ENCODE measurements at places on chromosomes 7 and 10.

DNA sequence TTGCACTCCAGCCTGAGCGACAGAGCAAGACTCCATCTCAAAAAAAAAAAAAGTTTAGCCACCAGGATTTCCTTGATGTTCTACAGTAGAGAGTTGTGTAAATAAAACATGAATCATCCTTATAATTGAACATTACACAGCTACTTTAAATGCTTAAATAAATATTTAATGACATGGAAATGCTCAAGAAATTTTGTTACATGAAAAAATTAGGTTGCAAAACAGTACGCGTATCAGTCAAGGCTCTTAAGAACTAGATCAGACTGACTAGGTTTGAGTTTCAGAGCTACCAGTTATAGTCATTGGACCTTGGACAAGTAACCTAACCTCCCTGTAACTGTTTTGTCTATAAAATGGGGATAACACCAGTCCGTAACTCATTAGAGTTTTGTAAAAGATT lies 38.7 kb upstream of the GSAP start:
- DNase-seq: no peak

- DNase-seq: no peak
Measured at GRCh38 chr10:37734971-37735370, 122.4 kb downstream of the ZNF248 start.

DNA sequence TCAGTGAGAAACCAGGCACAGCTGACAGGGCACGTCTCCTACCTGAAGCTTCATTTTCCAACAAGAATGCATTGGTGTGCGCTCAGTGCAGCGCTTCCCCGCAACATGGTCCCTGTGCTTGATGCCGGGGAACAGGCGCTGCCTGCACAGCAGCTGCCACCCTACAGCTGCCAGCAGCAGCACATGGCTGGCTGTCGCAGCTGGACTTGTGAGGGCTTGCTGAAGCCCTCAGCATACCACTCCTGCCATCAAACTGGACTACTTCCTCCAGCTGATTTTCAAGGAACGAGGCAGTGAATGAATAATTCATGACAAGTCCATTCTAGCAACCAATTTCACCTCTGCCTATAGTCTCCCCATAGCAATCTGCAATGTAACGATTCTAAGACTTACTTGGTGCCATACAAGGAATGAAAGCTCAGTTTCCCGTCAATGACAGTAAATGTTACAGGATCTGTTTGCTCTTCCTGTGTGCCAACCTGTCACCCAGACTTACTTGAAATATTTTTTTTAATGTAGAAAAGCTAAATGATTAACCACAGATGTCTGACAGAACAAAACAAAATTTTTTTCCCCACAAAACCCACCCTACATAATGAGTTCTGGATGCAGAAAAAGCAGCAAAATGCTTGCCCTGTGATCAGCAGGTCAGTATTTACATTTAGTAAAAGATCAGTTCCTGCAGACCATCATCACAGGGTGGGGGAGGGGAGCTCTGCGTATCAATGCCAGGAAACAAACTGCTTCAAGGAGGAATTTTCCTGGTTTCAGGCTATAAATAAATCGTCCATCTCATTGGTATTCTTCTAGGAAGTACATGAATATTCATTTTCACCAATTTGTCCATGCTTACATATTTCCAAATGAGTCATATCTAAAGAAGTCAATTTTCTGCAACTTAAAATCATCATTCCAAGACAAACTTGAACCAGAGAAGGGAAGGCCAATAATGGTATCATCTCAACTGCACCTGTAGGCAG lies 140.6 kb downstream of the ALOX5 start:
- DNase-seq: no peak

DNA sequence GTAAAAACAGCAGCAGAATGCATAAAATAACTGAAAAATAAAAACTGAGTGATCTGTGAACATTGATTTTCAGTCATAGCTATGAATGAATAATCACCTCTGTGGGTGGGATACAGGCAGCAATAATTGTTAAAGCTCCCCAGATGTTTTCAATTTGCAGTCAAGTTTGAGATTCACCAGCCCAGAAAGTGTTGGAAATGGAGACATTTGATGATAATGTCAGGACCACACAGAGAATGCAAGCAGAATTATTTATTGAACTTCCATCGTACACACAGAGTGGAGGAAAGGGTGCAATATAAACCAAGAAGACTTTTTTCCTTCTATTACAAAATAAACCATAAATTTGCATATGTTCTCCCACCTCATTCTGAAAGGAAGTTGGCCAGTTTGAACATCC lies 601.7 kb downstream of the ANKRD7 start:
- no peak for DNase-seq

DNA sequence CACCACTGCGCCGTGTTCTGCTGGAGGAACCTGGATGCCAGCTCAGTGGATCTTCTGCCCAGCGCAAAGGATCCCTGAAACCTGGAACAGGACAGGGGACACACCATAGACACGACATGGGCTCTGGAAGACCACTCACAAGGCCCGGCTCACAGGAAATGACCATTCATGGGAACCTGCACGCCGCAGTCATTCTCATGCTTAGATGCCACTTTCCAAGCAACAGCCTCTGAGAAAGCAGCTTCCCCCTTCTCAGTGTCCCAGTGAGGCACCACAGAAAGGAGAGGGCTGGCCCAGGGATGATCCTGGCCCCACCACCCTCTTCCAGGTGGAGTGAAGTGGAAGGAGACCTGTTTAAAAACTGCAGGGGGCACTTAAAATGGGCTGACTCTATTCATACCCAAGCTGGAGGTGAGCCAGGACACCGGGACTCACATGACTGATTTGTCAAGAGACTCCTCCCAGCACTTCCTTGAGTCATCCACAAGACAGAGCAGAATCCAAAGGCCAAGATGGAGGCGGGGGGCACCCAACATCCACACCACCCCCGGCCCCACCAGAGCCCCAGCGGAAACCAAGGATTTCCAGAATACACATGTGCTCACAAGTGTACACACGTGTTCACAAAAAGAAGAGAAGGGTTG lies 11.2 kb downstream of the CTBP2 start:
- no peak for DNase-seq

- DNase-seq: no peak
Measured at GRCh38 chr10:14380746-14381145, 50.0 kb upstream of the FRMD4A start.

DNA sequence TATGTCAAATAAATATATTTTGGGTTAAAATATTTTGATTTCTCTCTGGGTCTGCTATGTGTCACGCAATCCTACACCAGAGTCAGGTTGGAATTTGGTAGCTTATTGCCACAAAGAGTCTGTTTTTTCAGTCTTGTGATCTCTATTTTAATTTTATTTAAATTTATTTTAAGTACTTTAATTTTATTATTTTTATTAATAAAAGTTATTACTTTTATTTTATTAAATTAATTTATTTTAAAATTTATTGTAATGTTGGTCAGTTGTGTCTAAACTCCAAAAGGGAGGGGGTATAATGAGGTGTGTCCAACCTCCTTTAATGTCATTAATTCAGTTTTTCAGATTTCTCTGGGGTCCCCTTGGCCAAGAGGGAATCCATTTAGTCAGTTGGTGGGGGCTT lies 42.8 kb upstream of the RAB18 start:
- no peak for DNase-seq

DNA sequence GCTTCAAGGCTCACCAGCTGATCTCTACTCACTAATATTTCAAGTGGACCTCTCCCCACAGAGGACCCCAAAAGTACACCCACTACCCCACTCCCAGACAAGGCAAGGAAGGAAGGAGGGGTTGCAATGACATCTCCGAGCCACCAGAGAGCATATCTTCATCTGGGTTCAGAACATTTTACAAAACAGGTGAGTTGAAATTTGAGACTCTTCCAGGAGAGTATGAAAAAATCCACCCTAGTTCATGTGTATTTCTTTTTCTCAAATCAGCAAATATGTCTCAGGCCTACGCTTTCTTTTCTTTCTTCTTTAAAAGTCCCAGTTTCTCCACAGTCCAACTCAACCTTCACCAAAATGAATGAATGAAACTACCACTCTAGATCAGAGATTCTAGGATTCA lies 61.9 kb downstream of the SGMS1 start:
- DNase-seq: no peak

DNA sequence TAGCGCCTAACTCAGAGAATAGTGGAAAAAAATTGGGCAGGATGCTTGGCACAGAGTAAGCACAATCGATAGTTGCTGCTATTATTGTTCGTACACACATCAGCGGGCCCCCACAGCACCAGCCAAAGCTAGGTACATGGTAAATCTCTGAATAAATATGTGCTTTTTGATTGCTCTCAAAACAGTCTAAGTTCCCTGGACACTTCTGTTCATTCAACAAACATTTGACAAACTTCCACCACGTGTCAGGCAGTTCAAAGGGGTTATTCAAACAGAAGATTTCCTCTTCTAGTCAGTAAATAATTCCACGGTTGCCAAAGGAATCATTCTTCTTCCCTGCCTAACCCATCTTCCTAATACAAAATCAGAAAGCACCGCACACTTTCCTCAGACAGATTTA lies 150.8 kb downstream of the DGKI start:
- no peak for DNase-seq

- no peak for DNase-seq
Measured at GRCh38 chr10:95121904-95122303, 52.6 kb upstream of the CYP2C8 start.

DNA sequence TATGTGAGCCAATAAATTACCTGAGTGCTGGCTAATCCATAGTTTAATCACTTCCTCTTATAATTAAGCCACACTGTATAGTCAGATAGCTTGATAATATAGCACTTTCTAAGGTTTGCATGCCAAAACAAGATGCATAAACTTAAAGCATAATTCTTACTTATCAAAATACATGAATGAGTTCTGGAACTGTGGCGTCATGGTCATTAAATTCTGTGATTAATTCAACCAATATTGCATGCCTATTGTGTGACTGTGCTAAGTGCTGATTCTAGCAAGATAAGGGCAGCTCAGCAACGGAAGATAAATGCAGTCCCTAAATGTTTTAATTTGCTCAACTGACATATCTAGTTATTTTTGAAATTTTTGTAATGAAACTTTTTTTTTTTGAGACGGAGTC lies 29.7 kb downstream of the HOXA1 start:
- DNase-seq: no peak

DNA sequence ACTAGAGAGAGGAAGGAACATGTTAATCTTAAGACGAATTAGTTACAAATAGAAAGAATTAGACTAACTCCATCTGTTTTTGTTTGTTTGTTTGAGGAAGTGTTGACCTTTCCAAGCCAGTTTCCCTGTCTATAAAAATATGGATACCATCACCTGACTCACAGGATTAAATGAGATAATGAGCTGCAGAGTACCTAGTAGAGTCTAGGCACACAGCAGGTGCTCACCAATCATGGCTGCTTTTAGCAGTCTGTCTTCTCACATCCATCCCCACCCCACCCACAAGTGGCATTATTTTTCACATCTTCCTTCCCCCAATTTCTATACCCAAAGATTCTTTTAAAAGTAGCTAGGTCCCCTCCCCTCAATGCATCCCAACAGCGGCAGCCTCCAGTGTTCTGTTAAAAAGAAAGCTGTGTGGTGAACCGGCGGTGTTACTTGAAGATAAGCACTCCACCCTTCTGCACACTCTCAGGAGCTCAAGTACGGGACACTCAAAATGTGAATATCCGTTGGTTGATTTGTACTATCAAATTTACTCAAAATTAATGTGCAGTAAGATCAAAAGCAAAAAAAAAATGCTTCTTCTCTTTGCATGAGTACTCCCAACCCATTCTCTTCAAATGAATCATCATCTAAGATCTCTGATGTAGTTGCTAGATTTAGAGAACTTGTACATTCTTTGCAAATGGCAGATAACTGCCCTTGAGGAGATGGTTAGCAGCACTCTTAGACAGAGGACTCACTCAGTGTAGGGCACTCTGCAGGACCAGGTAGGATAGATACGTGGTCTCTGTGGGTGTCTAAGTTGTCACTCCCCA lies 145.4 kb upstream of the ASAH2 start:
- no peak for DNase-seq

DNA sequence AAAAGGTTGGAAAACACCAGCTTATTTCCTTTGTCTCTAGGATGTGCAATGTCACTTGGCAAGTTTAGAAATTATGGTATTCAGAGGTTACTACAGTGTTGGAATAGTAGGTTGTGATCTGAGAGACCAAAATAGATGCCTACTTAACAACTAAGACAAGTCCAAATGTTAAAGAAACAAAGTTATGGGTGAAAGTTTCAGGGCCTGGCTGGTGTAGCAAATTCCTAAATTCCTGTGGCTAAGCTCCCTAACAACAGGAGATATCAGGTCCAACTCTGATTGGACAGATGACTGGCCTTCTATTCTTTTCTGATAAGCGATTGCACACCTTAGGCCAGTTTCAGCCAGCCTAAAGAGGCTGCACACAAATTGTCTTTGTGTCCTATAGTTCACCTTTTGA lies 873.5 kb downstream of the REEP3 start:
- DNase-seq: no peak

GRCh38 chr7:55873765-55874164 lies 11.2 kb upstream of the SEPTIN14 start:
- DNase-seq: no peak

- no peak for DNase-seq
Measured at GRCh38 chr10:367636-368035, 232.4 kb downstream of the ZMYND11 start.

DNA sequence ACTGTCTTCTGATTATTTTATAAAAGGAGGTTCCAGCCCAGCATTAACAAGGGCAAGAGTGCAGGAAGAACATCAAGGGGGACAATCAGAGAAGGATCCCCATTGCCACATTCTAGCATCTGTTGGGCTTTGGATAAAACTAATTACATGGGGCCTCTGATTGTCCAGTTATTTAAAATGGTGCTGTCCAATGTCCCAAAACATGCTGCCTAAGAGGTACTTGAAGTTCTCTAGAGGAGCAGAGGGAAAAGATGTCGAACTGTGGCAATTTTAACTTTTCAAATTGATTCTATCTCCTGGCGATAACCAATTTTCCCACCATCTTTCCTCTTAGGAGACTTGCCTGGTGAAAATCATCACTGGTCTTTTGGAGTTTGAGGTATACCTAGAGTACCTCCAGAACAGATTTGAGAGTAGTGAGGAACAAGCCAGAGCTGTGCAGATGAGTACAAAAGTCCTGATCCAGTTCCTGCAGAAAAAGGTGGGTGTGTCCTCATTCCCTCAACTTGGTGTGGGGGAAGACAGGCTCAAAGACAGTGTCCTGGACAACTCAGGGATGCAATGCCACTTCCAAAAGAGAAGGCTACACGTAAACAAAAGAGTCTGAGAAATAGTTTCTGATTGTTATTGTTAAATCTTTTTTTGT lies 2.3 kb downstream of the IL6 start:
- no peak for DNase-seq

GRCh38 chr7:131385039-131385605 lies 57.4 kb downstream of the MKLN1 start:
- DNase-seq: no peak

DNA sequence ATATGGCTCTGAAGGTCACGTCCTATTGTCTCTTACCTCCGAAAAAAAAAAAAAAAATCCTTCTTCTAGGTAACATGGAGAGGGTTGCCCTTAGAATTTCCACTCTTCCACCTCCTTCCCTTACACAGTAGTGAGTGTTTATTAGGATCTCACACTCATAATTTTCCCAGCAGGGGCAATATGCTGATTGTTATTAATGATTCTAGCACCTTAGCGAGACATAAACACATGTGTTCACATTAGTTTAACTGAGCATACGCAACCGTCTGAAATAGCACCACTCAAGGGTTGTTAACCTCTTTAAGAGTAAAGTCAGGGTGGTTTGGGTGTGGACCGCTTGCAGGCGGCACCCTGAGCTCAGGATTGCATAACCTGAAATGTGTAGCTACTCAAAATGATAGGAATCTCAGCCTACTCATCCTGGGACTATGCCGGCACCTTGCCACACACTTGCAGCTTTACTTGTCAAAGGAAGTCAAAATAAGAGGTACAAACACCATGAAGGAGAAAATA lies 52.2 kb downstream of the CPEB3 start:
- no peak for DNase-seq
